Fibroblast of mammary gland (primary cell): ENCODE measurements at places on chromosomes 12 and 14.
A peak's percentile ranks its signal among the peaks of the same experiment; 100 is the strongest.

DNA sequence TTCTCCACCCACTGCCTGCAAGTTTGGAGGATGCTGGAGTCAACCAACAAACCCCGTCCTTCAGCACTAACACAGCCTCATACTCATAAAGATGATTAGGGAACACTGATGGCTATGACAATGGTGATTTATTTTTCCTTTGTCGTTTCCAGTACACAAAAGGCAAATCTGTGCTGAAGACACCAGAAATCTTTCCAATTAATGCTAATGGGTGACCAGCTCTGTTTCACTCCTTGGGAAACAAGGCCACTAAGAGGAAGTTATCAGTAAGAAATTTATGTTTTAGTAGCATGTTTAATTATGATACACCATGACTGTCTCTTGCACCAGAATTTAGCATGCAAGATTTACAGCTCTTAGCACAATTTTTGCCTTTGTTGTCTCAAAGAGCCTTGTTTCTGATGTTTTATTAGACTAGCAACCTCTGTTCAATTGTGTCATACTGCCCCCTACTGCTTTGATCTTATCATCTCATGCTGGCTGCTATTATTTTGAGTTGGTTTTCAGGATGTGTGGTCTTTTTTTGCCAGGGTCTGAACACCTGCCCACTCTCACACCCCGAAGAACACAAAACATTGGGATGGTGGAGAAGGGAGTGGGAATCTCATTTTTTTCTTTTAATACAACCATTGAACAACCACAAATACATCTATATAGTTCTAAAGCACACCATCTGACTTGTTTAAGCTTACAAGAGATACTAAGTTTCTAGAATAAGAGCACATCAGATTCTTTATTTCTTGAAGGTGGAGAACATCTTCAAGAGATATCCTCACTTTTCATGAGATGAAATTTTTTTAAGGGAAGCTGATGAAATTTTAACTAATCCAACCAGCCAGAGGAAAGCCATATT is 160.9 kb downstream of the SPTSSA start:
- peak; percentile 65 for DNase-seq

GRCh38 chr14:53847881-53848280 is 108.7 kb downstream of the BMP4 start:
- DNase-seq: no peak

- peak; percentile 98 for DNase-seq
Measured at GRCh38 chr12:115232455-115233156, 548.6 kb upstream of the TBX3 start.

GRCh38 chr12:64193931-64194330 is 28.2 kb downstream of the KICS2 start:
- DNase-seq: no peak

- DNase-seq: no peak
Measured at GRCh38 chr12:55074806-55075205, 51.4 kb upstream of the OR9K2 start.

GRCh38 chr14:67555518-67556090 is 22.5 kb downstream of the PLEKHH1 start:
- no peak for DNase-seq

DNA sequence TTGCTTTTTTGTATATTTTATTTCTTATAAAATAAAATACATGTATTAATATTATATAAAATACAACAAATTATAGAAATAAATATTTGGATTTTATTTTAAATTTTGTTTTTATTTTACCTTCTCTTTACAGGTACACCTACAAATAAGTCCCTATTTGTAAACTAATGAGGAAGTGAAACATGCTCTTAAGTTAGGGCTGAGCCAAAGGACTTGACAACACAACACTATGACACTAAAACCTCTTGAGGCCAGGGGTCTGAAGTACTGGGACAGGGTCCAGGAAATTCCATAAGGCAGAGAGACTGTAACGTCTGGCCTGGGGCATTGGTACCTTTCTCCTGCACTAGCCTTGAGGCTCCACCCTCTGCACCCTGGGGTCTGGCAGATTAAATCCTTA is 293.2 kb downstream of the FOXN3 start:
- DNase-seq: no peak

DNA sequence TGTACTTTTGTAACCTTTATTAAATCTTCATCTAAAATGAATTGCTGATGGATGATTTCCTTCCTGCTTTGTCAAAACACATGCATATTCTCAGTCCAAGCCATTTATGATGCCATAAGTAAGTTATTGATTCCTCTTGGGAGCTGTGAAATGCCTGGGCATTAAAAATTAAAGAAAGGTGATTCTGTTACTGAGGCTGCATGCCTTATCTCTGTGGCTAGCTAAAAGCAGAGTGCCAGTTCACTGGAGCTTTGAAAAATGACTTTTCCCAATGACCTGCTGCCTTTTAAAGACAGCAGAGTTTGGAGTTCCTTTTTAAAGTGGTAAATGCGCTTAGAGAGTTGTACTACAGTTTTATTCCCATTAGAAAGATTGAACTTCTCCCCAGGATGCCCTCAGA is 152.1 kb downstream of the TMTC2 start:
- no peak for DNase-seq

DNA sequence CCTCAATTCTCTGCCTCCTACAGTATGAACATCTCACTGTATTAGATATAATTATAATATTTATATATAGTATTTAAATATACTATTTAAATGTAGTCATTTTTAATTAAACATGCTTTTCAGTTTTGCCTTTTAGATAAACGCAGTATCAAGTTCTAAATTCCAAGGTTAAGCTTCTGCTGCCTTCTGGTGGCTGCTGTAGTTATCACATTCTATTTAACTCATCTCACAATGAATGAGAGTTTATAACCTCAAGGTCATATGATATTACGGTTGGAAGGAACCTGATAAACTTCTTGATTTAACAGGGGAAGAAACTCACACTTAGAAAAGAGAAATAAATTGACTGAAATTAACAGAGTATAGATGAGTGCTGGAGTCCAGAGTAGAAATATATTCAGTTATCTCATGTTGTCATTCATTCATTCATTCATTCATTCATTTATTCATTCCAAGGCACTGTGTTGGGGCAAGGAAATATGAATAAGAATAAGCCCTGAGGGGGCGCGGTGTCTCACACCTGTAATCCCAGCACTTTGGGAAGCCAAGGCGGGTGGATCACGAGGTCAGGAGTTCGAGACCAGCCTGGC is 31.9 kb downstream of the GUCY2C start:
- DNase-seq: peak; percentile 62

DNA sequence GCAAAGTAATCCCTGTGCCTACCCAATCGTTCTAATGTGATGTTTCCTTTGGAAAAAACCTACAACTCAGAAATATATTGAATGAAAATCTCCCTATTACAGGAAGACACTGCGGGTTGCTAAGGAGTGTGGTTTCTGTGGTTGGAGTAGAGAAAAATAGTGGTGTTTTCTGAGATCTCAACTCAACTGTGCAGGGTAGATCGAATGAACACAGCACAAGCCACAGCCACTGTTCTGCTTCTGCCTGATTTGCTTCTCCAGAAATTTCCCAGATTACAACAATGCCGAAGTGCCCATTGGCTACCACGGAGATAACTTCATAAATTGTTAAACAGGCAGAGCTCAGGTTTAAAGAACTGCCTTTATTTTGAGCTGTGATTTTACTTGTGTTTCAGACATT is 480.4 kb downstream of the DIO2 start:
- no peak for DNase-seq

DNA sequence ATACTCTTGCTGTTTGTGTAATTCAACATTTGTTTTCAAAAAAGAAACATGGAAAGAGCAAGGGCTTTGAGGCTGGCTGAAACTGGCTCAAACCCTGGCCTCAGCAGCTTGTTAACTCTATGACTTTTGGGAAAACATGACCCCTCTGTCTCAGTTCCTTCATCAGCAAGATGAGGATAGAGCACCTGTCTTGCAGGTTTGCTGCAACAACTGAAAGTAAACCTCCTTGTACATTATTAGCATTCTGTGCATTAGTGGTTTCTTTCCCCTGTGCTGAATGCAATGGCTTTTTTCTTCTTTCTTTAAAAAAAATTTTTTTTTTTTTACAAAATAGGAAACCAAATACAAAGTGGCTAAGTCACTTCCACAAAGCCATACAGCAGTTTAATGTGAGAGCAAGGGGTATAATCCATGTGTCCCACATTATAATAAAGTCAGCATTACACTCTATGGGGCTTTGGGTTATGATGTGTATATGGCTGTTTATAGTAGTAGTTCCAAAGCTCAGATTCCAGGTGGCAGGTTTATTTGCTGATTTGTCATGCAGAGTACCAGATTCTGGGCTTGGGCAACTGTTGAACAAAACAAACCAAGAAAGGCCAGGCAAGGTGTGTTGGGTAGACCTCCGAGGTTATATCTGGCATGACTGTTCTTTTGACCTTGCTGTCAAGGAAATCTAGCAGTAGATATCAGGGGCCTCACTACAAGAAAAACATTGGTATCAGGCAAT is 194.5 kb upstream of the CNOT2 start:
- no peak for DNase-seq

GRCh38 chr12:7099290-7099996 is 7.2 kb upstream of the C1R start:
- DNase-seq: no peak

GRCh38 chr12:51171884-51172514 is 936 bp downstream of the TFCP2 start:
- peak; percentile 49 for DNase-seq

DNA sequence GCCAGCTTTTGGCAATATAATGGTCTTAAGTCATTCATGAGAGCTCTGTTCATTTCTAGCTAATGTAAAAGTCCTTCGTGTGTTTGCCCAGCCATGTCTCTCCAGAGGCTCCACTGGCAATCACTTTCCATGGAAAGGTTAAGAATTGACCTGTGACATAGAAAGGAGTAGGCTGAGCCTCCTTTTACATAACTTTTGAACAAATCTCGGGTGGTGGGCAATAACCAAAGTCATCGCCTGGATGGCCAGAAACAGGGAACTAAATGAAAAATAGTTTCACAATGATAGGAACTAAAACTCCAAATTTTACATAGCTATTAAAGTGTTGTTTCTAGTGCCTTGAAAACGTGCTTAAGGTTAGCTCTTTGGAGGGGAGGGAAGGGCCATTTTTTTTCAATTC is 6.5 kb downstream of the BHLHE41 start:
- no peak for DNase-seq

DNA sequence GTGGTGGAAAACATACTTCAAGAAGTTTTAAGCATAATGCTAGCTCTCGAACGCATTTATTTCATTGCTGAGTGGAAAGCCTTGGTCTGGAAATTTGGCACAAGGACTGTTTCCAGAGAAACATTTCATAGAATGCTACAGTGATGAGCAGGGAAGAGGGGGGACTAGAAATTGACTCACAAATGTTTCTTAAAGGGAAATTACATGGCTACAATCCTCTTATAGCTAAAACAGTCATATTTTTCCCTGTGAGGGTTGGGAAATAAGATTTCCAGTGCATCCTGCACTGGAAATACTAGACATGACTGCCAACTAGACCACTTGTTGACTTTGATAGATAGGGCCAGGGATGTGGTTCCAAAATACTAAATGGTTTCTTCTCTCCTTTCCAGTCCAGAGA is 197.3 kb upstream of the RGS6 start:
- DNase-seq: no peak

DNA sequence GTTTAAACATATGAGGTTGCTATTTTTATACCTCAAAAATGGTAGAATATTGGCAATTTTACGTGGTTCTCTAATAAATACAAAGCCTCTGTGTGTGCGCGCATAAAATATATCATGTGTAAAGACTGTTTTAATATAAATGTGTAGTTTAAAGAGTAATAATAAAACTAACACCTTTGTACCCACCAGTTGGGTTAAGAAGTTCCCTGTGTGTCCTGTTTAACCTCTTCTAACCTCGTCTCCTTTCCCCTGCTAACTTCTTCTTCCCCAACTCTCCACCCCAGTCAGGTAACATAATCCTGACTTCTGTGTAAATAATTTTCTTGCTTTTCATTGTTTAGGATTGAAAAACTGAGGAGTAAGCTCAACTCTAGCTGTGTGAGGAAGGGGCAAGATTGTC is 47.6 kb upstream of the PSMA6 start:
- DNase-seq: no peak

DNA sequence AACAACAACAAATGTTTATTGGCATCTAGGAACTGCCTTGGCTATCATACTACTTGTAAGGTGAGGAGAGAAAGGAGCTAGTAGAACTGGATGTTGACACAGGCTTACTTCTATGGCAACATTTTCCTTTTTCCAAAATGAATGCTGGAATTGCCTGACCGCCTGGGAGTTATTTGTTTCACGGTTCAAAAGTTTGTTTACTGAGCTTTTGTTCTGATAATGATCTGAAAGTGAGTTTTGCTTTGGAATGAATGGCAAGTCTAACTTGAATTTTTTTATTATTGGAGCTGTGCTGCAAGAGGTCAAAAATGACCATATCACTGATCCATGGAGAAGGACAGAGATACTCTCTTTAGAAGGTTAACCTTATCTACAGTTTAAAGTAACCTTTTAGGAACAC is 183.5 kb upstream of the CAND1 start:
- no peak for DNase-seq

DNA sequence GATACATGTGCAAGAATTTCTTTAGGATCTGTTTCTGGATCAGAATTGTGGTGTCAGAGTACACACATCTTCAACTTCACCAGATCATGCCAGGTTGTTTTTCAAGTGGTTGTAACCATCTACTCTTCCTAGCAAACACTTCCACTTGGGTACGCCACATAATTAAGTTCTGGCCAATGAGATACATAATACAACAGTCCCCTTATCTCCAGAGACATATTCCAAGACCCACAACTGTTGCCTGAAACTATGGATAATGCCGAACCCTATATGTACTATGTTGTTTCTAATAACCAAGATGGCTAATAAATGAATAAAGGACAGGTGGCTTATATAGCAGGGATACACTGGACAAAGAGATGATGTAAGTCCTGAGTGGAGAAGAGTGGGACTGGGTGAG is 2.5 kb upstream of the CHPT1 start:
- no peak for DNase-seq

DNA sequence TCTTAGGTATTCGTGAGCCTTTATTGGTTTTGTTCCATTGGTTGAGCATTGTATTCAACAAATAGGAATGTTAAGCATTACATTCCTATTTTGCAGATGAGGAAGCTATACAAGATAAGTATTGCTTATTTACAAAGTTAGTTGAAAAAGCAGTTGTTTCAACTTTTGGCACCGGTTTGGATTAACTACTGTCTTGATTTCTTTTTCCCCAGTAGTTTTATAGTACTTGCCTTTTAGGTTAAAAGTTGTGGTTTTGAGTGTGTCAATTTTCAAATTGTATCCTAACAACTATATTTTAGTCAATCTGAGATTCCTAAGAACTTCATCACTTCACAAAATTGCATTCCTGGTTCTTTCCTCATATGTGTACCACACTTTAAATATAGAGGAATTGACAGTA is 23.8 kb upstream of the MBIP start:
- DNase-seq: no peak

GRCh38 chr14:101920271-101920670 is 44.1 kb upstream of the DYNC1H1 start:
- peak; percentile 29 for DNase-seq

DNA sequence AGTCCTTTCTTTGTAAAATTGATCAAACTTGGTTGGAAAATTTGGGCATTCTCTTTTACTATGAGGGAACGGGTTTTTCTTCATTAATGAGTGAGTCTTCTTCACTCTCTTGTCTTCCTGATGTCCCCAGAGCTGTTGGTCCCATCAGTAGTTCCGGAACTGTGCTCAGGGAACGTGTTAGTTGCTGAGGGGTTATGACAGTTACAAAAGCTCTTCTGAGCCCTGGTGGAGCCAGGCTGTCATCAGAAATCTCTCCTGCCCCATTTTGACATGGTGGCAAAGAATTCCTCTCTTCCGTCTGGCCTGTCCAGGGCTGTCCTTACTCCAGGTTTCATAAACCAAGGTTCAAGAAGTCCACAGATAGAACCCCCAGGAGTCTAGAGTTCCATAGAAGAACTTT is 208.5 kb downstream of the SLC41A2 start:
- DNase-seq: no peak
